ENCODE measurements at places on chromosomes 3 and 15.

DNA sequence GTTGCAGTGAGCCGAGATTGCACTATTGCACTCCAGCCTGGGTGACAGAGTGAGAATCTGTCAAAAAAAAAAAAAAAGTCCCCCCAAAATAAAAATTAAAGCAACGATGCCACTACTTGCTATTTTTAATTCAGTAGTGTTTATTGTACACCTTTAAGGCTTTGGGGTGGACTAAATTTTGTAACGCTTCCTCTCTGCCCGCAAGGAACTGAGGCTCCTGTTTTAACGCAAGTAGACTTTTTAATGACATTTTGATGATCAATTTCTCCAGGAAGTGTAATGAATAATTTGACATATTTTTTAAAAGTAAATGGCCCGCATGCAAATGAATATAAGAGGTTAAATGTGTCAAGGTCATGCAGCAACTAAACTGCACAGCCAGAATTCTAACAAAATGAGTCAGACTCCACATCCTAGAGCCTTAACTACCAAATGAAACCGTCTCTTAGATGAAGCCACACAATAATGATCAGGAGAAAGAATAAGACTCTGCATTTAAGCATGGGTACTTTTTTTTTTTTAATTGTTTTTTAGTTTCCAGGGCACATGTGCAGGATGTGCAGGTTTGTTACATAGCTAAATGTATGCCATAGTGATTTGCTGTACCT, 96.8 kb upstream of the LMOD3 start:
- no peak for DNase-seq

DNA sequence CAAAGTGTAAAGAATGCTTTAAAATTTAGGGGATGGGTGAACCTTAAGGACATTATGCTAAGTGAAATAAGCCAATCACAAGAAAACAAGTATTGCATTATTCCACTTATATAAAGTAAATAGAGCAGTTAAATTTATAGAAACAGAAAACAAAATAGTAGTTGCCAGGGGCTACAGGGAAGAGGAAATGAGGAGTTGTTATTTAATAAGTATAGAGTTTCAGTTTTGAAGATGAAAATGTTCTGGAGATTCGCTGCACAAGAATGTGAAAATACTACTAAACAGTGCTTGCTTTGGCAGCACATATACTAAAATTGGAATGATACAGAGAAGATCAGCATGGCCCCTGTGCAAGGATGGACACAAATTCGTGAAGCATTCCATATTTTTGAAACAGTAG, 32.0 kb downstream of the DNAH12 start:
- no peak for DNase-seq

DNA sequence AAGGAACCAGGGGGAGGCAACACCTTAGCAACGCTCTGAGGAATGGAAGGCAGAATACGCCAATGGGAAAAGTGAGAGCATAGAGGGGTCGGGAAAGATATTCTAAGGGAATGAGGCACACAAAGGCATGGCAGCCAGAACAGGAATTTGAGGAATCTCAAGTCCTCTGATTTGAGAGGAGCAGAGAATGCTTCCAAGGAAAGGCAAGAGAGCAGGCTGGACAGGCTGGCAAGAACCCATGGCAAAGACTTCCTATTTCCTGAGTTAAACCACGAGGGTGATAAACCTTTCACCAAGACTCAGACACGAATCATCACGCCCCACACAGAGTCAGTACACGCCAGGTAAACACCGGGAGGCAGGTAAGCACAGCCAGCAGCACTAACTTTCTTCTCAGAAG, 109.8 kb downstream of the IGF2BP2 start:
- DNase-seq: no peak

GRCh38 chr15:71551566-71551965, 258.8 kb upstream of the NR2E3 start:
- no peak for DNase-seq

- DNase-seq: no peak
Measured at GRCh38 chr3:184352149-184352785, 9.1 kb downstream of the CLCN2 start.
